Right cardiac atrium (tissue), 5 donors: ENCODE measurements at places on chromosomes 2 and 18. TPM values are rescaled to one million over a fixed set of nuclear protein-coding genes. Genes with fewer than 3 reads are reported as not detected.

BIRC6 gene
- total RNA-seq = 60.2 TPM

- no peak for DNase-seq
Observed at GRCh38 chr2:134704173-134704572, 14.6 kb downstream of the TMEM163 start.

GRCh38 chr2:86020984-86021383 is 84.7 kb downstream of the POLR1A start:
- peak; percentile 74 for DNase-seq

DNA sequence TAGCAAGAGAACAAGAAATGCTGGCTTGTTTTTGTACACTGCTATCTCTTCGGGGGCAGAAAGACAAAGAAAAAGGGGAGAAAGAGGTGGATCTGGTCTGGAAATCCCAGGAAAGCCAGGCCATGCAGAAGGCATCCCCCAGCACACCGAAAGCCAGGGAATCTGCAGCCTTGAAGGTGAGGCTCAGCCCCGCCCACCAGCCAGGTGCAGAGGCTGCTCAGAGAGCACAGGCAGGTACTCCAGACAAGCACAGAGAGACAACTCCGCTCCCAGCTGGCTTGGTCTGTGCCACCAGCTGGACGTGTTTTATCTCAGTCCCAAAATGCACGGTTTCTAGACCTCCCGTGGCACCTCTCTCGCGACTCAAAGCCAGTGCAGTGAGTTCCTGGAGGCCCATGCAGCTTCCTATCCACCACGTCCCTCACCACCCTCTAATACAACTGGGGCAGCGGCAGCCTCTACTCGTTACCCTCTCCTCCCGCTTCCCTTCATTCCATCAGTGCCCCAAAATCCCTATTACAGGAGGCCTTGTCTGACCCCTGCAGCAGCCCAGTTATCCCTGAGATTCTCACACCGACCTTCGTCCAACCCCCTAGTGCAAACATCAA is 62.8 kb downstream of the HDAC4 start:
- no peak for DNase-seq

DNA sequence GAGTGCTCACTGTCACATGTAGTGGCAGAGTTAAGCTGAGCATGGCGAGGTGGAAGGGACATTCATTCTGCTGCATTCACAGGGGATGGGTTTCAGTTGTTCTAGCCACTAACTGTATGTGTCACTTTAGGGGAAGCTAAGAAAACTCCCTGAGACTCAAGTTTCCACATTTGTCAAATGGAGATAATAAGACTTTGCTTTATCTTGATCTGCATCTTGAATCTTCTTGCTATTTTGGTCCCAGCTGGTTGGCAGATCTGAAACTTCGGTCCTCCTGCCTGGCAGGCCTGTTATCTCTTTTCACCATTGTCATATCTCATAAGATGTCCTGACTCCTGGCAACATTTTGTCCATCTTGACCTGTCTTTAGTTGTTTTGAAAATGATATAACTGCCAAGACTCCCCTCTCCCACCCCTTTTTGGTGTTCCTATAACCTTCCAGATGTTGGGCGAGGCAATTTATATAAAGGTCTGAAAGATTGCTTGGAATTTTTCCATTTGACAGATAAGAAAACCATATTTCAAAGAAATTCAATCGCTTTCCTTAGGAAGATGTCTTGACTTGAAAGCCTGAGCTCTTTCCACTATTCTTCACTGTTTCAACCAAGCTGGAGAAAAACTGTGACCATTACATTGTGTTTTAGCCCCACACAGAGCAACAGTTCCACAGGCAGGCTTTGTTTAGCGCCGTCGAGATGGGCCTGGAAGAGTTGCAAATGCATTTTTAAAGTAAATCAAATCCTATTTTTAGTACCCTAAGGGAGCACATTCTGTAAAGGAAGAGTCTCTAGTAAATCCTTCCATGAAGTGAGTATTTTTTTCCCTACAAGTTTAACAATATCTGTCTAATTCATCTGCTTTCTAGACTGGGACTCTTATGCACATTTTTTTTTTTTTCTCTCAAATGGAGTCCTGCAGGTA is 33.4 kb downstream of the MYCN start:
- DNase-seq = no peak

DNA sequence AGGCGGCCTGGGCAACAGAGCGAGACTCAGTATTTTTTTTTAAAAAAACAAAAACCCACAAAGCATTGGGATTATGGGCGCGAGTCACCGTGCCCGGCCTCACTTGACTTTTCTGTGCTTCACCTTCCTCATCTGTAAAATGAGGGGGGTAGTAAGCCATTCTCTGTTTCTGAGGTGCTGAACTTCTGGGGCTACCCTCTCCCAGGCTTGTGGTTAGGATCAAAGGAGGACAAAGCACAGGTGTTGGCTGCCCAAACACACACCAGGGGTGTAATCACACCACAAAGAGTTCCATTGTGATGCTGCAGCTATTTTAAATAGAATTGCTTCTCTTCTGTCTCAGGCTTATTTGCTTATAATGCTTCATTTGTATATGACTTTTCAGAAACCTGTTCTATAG is 35.8 kb upstream of the INHBB start:
- no peak for DNase-seq

GRCh38 chr2:120599072-120599471 is 136.6 kb upstream of the GLI2 start:
- no peak for DNase-seq

DNA sequence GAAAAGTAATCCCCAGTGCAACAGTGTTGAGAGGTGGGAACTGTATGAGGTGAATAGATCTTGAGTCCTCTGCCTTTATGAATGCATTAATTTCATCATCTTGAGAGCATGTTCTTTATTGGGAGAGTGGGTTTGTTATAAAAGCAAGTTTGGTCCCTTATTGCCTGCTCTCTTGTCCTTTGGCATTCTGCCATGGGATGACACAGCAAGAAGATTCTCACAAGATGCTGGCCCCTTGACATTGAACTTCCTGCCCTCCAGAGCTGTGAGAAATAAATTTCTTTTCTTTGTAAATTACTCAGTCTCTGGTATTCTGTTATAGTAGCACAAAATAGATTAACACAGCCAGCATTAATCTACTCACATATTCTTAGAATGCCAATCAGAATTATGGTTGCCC is 108.6 kb downstream of the EHBP1 start:
- no peak for DNase-seq

- DNase-seq = no peak
Observed at GRCh38 chr2:37885329-37885993, 39.6 kb upstream of the RMDN2 start.

NMUR1 gene
- total RNA-seq = 0.50 TPM

DNA sequence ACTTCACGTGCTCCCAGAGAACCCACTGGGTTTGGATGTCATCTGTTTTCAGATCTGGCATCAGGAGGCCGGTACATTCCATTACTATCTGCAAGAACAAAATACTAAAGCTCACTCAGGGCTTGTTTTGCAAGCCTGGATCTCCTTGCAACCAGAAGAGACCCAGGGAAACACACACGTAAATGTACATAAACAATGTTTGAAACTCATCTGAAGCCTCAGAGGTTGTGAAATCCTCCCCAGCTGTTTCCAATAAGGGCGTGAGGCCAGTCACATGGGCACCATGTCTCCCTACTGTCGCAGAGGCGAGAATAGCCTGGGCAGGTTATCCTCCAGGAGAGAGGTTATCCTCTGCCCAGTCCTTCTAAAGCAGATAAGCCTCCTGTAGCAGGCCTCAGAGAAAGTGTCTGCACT is 186.9 kb downstream of the GFPT1 start:
- no peak for DNase-seq

DNA sequence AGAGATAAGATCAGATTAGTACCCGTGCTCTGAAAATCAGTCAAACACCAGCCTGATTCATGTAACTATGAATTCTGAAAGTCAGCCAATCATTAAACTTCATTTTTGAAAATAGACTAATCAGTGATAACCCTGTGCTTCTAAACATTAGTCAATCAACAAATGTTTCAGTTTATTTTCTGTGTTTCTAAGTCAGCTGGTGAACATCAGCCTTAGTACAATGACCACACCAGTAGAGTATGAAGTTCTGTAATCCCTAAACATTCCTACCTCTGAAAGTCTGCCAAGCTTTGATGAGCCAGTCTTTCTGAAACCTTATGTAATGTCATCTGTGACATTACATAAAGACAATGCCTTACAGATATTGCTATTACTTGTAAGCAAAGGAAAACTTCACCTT is 807.4 kb upstream of the CRIM1 start:
- no peak for DNase-seq

DYNAP gene
- not detected for total RNA-seq

DNA sequence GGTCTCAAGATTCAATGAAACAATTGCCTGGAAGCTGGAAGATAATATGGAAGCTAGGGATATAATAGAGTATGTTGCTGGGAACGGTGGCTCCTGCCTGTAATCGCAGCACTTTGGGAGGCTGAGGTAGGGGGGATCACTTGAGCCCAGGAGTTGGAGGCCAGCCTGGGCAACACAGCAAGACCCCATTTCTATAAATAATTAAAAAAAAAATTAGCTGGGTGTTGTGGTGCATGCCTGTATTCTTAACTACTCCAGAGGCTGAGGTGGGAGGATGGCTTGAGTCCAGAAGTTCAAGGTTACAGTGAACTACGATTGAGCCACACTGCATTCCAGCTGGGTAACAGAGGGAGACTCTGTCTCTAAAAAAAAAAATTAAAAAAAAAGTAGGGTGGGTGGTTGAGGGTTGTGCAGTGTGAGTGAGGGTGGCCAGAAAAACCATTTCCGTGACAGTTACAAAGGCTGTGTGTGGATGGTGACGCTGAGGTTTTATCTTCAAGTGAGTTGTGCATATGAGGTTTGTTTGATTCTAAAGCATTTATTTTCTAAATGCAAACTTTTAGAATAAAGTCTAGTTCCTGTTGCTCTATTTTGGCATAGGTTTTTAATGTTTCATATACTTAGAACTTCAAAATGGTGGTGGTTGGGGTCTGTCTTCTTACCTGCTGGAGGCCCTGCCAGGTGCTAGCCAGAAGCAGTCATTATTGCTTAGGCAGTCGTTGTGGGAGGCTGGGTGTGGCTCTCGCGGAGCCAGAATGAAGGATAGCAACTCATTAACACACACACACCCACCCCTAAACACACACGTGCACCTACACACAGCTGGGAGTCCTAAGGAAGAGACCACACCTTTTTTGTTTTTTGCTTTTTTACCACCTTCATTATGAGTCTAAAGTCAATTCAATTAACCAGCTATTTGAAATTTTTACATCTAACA is 4.7 kb upstream of the IL1R2 start:
- no peak for DNase-seq

DNA sequence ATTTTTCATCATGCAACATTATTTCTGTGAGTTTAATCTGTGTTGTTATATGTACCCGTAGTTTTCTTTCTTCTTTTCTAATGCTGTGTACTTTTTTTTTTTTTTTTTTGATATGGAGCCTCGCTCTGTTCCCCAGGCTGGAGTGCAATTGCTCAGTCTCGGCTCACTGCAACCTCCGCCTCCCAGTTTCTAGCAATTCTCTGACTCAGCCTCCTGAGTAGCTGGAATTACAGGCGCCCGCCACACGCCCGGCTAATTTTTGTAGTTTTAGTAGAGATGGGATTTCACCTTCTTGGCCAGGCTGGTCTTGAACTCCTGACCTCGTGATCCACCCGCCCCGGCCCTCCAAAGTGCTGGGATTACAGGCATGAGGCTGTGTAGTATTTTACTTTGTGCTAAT is 155.4 kb downstream of the GALR1 start:
- no peak for DNase-seq

DNA sequence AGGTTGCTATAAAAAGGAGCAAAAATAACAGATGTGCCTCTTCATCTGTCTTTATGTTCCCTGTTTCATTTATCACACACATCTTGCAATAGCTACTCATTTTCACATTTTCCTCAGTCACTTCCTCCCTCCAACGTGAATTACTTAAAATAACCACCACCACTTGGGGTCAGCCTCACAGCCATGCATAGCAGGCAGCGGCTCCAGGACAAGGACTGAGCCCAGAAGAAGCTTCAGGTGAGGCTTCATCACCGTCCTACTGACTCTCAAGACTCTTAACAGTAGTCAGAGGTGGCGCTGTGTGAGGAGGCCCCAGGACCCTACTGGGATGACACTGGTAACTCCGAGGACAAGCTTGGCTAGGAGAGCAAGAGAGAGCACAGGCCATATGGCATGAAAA is 15.5 kb upstream of the ST8SIA5 start:
- DNase-seq = no peak

DNA sequence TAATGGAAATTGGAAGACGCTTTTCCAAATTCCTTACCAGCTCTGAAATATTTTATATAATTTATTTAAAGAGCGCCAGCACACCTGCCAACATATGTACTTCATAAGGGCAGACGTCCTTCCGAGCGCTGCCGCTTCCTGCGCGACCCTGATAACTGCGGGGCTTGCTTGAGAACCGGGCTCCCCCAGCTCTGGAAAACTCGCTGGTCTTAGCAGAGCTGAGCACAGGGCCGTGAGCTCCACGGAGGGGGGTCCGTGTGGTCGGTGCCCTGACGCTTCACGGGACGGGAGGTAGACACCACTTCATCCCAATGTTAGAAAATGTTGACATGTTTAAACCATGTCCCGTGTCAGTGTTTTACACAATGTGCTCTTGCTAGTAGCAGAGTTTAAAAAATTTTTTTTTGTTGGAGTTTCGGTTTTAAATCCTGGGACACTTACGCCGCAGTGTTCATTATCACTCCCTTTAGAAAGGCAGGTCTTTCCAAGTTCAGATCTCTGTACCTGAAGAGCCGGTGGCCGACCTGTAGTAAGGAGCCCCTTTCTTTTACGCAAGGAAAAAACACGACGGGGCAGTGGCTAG is 1.6 kb downstream of the NFATC1 start:
- peak; percentile 40 for DNase-seq

- DNase-seq = no peak
Observed at GRCh38 chr2:145206496-145207281, 686.8 kb upstream of the ZEB2 start.

DNA sequence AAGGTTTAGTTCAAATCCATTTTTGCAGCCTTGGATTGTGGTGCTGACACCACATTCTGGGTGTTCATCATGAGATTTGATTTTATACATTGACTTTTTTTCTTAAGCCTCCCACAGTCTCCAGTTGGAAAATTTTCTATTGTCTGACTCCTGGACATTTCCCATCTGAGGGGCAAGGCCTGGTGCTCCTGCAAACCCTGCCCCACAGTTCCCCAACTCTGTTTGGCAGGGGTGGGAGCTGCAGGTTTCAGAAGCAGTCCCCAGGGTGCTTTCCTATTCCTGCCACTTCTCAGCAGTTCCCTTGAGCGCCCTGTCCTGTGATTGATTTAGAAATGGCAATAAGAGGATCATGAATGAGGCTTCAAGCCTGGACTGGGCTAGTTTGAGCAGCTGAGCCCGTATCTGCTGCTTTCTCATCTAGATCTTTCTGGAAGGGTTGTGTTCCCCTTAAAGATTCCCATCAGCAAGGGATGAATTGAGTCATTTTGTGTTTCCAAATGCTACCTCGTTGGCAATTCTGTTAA is 77.0 kb downstream of the CIB4 start:
- no peak for DNase-seq

GRCh38 chr2:238908960-238909951 is 61.4 kb downstream of the TWIST2 start:
- peak; percentile 79 for DNase-seq

ANKRD30BL gene
- not detected for total RNA-seq

RND3 gene
- total RNA-seq = 32.7 TPM

CDC42EP3 gene
- total RNA-seq = 98.4 TPM

GRCh38 chr2:237932731-237933131 is 34.1 kb upstream of the UBE2F start:
- no peak for DNase-seq

- no peak for DNase-seq
Observed at GRCh38 chr18:49175071-49175470, 224.3 kb upstream of the SMAD7 start.
